NCI-H2107 (cell line): ENCODE measurements at places on chromosomes 6 and 20.
A peak's percentile ranks its signal among the peaks of the same experiment; 100 is the strongest.

- no peak for DNase-seq
Observed at GRCh38 chr6:160881148-160881808, 110.3 kb upstream of the MAP3K4 start.

- DNase-seq, result no peak
Observed at GRCh38 chr6:29980511-29980910, 38.2 kb downstream of the HLA-A start.

- no peak for DNase-seq
Observed at GRCh38 chr20:33551778-33552177, 61.9 kb downstream of the CBFA2T2 start.

- no peak for DNase-seq
Observed at GRCh38 chr6:106281661-106282060, 43.9 kb downstream of the ATG5 start.

- no peak for DNase-seq
Observed at GRCh38 chr6:116475141-116475540, 14.0 kb downstream of the CALHM6 start.

GRCh38 chr6:167450626-167451025 is 125.7 kb downstream of the TTLL2 start:
- DNase-seq, result no peak

- DNase-seq, result no peak
Observed at GRCh38 chr6:18536591-18537055, 149.5 kb downstream of the RNF144B start.

DNA sequence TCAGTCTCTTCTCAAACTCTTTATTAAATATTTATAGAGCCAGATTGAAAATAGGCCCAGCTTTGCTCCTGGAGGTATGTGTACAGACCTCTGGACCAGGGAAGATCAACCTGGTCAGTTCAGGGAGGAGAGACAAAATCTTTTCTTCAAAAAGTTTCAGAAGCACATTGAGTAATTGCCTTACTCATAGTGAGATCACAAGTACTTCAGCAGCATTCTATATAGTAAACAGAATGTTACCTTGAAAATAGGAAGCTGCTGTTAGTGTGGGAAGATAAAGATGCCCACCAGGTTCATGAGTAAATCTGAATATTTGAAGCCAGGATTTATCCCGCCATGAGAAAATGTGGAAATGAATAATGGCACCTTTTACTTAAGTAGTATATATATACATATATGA is 665.9 kb upstream of the CITED2 start:
- no peak for DNase-seq

DNA sequence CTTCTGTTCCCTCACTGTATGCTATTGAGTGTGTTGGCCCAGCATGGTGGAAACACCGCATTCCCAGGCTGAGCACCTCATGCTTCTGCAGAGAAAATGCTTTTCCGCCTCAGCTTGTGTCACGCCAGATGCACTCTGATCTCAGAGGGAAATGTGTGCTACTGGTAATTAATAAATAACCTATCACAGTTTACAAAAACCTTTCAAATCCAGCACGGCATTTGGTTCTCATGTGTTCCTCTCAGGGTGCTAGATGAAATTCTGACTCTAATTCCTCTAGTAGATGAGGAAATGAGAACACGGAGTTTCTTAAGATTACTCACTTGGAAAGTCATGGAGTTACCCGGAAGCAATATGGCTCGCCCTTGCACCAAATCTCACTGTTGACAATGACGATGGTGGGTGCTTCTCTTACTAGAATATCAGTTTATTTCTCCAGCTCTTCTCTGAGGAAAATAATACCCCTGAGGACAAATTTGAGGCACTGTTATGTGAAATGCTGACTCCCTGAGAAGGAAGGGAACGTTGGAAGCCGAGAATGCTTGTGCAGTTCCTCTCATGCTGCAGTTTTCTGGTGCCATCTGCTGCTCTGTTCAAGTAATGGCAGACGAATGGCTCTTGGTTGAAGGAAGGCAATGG is 116.6 kb downstream of the RNF144B start:
- peak; percentile 28 for DNase-seq

GRCh38 chr6:161318456-161318855 is 44.6 kb upstream of the AGPAT4 start:
- peak; percentile 16 for DNase-seq

DNA sequence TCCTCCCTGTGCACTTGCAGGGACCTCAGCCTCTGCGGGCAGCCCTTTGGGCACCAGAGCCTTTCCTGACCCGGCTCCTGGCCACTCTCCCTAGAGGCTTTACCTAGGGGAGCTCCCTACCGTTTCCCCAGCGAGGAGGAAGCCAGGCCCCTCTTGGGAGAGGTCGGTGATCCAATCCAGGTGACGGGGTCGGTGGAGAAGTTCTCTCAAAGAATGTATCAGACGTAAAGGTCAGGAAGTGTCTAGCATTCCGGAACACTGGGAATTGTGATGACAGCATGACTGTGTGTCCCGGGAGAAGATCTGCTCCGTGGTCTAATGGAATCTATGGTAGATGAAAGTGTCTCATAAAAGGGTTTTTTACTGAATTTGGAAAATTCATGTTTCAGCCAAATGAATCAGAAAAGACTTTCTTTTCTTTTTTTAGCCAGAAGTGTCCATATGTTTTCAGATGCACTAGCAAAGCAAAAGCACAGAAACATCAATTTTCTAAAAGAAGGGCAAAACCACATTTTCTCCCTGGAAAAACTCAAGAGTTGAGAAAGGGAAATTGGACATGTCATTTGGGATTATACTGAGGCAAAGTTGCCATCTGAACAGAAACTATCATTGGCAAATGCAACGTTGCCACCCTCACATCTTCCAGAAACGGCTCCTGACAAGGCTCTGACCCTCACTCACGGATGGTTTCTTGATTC is 289.4 kb downstream of the THBS2 start:
- no peak for DNase-seq

DNA sequence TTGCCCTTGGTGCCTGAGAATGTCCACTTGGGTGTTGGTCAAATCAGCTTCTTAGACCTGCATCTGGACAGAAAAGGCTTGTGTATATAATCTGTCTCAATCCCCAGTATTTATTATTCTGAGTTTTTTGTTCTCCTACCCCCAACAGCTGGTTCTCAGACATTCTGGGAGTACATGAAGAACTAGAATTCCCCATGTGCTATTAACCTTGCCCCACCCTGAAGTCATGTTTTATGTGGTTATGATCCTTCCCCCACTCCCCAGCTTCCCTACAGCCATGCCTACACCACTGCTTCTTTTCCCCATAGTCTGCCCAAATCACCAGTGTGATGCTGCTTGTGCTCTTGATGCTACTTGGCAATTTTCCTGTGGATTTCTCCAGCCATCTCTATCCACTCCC is 157.0 kb downstream of the ADAT2 start:
- no peak for DNase-seq

- no peak for DNase-seq
Observed at GRCh38 chr6:106538145-106538544, 91.2 kb downstream of the RTN4IP1 start.

GRCh38 chr6:18023891-18024290 is 36.5 kb upstream of the KIF13A start:
- DNase-seq, result no peak

DNA sequence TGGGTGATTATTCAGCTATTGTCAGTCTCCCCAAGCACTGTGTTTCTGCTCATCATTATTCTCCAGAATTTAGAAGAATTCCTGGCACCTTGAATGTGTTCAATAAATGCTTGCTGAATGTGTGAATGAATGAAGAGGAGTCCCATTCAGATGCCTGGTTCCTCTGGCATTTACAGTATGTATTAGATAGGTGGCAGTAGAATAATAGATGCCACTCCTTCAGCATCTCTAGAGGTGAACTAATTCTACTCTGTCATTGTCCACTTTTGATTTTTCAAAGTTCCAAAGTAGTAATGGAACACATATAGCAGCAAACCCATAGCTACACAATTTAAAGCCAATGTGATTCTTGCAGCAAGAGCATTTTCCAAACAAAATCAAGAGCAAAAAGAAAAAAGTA is 118.9 kb upstream of the CEP162 start:
- DNase-seq, result no peak

- DNase-seq, result no peak
Observed at GRCh38 chr20:34921436-34921835, 34.2 kb downstream of the GSS start.

DNA sequence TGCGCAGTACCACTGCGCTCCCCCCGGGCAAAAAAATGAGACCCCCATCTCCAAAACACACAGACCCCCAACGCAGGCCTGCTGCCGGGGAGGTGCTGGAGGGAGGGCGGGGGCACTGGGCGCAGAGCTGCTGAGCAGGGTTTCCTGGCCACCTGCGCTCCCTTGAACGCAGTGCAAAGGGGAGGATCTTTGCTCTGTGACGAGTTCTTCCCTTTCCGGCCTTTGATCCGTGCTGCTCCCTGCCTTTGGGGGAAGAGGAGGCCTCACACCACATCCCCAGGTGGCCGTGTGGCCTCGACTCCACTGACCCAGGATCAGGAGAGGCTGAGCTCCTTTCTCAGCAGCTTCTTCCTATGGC is 8.9 kb upstream of the COL20A1 start:
- no peak for DNase-seq

DNA sequence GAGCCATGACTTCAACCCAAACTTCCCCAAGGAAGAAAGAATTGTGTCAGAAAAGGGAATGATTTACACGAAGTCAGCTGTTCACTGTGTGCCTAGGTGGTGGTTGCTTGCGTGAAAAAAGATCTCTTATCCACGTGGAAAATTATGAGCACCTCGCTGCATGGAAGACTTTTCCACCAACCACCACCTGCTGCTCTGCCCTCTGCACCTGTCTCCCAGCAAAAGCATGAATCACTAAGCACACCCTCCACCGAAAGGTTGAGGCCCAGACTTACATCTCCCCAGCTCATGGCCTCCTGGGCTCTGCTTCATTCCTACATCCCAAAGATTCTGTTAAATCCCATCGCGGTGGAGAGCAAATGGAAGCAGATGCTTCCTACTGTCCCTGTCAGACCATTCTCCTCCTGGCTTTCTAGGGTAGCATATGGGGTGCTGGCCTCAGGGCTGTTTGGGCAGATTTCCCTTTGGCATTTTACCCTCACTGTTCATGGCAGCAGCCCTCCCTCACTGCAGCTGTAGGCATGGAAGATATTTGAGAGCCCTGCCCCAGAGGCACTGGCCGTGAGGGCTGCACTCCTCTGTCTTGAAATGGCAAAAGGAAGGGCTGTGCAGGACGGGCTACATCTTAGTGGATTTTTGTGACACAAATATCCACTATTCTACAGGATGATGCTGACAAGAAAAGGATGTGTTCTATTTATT is 37.6 kb upstream of the CST5 start:
- DNase-seq, result no peak

- no peak for DNase-seq
Observed at GRCh38 chr20:1241456-1241855, 15.6 kb downstream of the RAD21L1 start.

- no peak for DNase-seq
Observed at GRCh38 chr20:49750611-49751396, 37.1 kb upstream of the B4GALT5 start.
